ENCODE measurements at places on chromosomes 16 and 17.
A peak's percentile ranks its signal among the peaks of the same experiment; 100 is the strongest.

GRCh38 chr16:67770346-67770991 lies 35.9 kb downstream of the RANBP10 start:
- no peak for DNase-seq

- no peak for DNase-seq
Measured at GRCh38 chr16:49150341-49150740, 131.3 kb downstream of the CBLN1 start.

GRCh38 chr17:49787884-49788477 lies 500 bp upstream of the KAT7 start:
- no peak for DNase-seq

DNA sequence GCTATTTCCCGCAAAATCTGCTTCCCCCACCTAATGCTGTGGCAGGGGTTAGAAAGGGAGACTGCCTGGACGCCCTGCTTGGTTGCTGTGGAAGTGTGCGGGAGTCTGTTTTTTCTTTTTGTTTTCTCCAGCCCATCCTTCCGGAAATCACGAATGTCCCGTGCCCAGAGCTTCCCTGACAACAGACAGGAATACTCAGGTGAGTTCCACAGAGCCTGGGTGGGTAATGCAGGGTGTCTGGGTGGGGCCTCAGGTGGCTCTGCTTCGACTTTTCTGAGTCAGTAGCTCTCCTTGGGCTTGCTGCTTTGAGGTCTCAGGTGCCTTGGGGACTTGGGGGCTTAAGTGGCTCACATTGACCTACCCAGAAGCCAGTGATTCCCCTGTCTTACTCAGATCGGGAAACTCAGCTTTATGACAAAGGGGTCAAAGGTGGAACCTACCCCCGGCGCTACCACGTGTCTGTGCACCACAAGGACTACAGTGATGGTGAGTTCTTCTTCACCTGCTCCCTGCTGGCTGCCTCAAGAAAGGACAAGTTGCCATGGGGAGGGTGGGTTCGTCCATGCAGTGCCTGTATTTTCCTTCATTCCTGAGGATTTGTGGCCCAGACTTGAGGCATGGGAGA lies 11.4 kb downstream of the LIMD2 start:
- DNase-seq = no peak

DNA sequence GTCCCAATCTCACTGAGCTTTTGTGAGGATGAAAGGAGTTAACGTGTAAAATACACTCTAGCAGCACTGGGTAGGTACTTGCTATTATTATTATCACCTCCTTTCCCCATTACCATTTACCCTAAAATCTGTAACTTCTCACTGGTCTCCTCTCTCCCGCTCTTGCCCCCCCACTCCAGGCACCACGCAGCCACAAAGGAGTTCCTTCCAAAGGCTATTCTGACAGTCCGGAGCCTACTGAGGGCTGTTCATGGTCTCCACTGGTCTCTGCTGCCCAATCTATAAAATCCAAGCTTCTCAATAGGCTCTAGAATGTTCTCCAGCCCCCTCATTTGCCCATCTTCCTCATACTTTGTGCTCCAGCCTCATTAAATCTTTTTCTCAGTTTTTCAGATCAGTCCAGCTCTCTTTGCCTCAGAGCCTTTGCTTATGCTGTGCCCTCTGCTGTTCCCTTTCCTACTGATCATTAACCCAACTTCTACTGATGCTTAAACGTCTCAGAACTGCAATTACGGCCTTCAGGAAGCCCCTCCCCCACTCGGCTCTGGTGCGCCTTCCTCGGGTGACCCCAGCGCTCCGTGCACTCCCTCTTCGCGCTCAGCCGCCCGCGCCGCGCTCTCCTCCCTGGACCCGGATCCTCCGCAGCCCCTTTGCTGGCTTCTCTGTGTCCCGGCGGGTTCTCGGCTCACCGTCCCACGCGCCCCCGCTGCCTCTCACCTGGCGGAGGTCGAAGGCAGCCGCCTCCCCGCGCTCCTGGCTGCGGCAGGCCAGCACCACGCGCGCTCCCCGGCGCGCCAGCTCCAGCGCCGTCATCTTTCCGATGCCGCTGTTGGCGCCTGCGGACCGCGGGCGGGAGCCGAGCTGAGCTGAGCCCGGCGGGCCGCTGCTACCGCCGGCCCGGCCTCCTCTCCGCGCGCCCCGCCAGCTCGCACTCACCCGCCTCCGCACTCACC lies 737 bp downstream of the DHRS13 start:
- peak; percentile 54 for DNase-seq

GRCh38 chr16:200388-200787 lies 20.1 kb downstream of the HBQ1 start:
- DNase-seq = no peak

Measured in hematopoietic multipotent progenitor cell treated with erythropoietin and hydrocortisone succinate and interleukin-3 and kit ligand, for 15 days (in vitro differentiated cells).